Stimulated activated CD4-positive, alpha-beta T cell treated with anti-CD3 and anti-CD28 coated beads, Interleukin-1b, Interleukin-23, amount 100 ng/mL, for 24 hours (primary cell): ENCODE measurements at places on chromosomes 3 and 15.

GRCh38 chr3:180961087-180961486 lies 28.4 kb downstream of the DNAJC19 start:
- DNase-seq: no peak

GRCh38 chr15:63449731-63450130 lies 54.7 kb upstream of the USP3 start:
- no peak for DNase-seq

GRCh38 chr3:109089265-109089664 lies 28.7 kb downstream of the MORC1 start:
- DNase-seq: no peak

DNA sequence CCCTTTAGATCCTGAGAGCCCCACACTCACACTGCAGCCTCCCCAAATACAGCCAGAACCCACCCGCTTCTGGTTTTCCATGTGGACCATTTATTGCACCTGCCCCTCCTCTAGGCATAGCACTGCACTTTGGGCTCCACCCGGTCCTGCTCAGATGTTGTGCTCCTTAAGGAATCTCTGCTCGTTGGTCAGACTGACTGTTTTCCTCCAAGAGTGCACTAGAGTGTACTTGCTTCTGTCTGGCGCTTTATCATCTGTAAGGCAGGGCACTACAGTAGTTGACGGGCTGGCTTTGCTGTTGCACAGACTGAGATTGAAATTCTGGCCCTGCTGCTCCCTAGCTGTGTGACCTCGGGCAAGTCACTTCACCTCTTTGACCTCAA lies 124.1 kb downstream of the CACNA1D start:
- DNase-seq: no peak

- no peak for DNase-seq
Observed at GRCh38 chr3:23552506-23552905, 253.2 kb upstream of the UBE2E1 start.

- no peak for DNase-seq
Observed at GRCh38 chr15:66014022-66014421, 144.7 kb downstream of the RAB11A start.

DNA sequence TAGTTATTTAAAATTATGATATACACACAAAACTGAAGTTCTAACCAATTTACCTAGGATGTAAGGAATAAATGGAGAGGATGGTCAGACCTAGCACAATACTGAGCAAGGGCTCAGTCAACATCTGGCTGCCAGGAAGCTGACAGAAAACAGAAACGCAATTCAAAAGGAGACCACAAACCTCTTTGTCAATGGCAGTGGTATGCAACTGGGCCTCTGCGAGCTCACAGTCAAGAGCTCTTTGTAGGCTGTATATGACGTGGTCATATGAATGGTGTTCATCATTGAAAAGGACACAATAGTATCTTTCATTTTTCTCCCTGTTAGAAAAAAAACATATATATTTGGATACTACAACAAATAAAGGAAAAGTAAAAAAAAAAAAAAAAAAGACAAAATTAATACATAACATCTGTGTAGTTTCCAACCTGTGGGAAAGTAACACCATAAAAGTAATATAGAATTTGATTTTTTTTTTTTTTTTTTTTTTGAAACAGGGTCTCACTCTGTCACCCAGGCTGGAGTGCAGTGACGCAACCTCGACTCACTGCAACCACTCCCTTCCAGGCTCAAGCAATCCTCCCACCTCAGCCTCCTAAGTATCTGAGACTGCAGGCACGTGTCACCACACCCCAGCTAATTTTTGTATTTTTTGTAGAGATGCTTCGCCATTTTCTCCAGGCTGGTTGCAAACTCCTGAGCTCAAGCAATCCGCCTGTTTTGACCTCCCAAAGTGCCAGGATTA lies 37.9 kb downstream of the UBR1 start:
- no peak for DNase-seq

GRCh38 chr3:170953736-170954135 lies 45.3 kb upstream of the EIF5A2 start:
- no peak for DNase-seq

DNA sequence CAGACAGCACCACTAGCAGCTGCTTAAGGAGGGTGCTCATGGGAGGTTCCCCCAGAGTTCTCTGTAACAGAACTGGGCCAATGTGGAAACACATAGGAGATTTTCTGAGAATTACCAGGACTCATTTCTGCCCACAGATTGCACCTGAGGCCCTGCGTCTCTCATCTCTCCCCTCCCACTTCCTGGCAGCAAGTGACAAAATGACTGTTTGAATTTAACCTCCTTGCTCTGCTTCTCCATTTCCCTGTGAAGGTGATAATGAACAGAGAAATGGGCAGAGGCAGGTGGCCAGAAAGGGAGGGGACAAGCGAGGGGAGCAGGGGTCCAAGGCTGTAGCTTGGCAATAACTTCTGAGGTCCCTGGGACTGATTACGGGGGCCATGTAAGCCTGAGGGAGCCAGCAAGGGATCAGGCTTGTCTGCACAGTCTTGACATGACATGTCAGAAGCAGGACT lies 8.0 kb downstream of the EPHB1 start:
- no peak for DNase-seq

- no peak for DNase-seq
Observed at GRCh38 chr3:43855674-43856299, 165.0 kb downstream of the ABHD5 start.

DNA sequence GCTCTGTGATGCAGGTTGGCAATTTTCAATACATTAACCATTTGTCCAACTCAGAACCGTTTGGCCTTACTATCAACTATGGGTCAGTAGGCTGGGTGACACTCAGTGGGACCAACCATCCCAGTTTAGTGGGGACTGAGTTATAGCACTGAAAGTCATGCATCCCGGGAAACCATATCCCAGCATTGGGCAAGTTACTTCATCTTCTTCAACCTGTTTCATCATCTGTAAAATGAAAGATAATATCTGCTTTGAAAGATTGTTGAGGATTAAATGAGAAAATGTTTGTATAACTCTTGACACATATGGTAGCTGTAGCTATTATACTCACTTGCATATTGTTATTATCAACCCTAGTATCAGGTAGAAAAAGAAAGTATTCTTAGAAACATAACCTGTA lies 11.9 kb downstream of the RAB27A start:
- no peak for DNase-seq

- DNase-seq: no peak
Observed at GRCh38 chr3:120203016-120203415, 82.0 kb downstream of the GPR156 start.

GRCh38 chr3:86801066-86801465 lies 189.9 kb downstream of the VGLL3 start:
- no peak for DNase-seq

GRCh38 chr3:66098436-66098835 lies 59.7 kb upstream of the MAGI1 start:
- no peak for DNase-seq

DNA sequence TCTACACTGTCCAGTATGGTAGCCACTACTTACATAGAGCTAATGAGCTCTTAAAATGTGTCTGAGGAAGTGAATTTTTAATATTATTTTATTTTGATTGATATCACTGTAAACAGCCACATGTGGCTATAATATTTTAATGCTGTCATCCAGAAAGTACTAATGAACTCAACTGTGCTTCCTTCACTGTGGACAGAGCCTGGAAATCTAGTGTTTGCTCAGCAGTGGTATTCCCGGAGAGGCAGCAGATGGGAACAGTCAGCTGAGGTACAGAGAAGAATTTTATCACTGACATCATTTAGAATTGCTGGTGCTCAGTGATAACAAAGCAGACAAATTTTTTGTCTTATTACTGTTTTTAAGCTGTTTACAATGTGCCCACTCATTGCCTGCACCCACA lies 68.7 kb upstream of the ACP3 start:
- DNase-seq: no peak

DNA sequence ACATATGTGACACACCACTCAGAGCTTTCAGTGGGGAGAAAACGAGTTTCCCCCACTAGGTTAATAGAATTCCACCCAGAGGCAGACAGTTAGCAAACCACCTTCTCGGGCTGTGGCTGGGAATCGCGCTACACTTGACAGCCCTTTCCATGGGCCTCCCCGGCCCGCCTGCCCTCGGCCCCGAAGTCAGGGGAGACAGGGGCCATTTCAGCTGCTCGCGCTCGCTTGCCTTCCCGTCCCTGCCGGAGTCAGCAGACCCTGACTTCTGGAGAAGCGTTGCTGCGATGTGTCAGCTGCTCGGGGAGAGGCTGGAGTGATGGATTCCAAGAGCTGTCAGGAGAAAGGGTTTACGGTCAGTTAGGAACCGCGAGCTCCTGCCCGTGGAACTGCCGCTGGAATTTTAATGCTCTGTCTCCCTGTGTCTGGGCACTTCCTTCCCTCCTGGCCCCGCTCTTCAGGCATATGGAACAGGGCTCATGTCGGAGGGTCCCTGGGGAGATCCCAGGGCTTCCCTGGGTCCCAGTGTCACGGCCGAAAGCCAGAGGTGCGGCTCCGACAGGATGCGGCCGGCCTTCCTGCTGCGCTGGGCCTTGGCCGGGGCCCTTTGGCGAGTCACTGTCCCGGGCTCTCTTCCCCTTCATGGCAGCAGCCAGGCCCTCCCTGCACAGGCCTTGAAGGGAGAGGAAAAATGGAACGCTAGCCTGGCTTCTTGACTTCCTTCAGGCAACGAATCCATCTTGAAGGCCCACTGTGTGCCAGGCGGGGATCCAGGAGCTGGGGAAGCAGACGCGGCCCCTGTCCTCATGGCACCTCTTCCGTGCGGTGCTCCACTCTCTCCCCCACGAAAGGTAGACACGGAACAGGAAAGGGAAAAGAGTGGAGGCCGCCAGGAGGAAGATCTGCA lies 38.4 kb upstream of the VPS8 start:
- DNase-seq: no peak

DNA sequence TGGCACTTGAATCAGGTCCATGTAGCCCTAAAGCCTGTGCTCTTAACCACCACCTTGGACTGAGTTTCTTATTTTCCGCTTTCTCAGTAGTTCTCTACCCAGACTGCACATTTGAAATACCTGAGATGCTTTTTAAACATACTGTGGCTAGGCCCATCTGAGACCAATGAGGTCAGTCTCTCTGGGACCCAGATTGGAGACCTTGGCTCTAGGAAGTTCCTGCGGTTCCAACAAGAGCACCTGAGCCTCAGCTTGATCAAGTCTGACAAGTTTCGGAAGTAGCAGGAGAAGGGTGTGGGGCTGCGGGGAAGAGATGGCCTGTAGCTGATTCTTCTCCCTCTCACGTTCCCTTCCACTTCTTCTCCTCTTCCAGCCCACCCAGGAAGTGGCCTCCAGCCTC lies 11.5 kb upstream of the TSEN2 start:
- no peak for DNase-seq

- DNase-seq: no peak
Observed at GRCh38 chr3:154316974-154317767, 7.1 kb downstream of the DHX36 start.

- DNase-seq: no peak
Observed at GRCh38 chr3:170768334-170768801, 101.6 kb downstream of the RPL22L1 start.

DNA sequence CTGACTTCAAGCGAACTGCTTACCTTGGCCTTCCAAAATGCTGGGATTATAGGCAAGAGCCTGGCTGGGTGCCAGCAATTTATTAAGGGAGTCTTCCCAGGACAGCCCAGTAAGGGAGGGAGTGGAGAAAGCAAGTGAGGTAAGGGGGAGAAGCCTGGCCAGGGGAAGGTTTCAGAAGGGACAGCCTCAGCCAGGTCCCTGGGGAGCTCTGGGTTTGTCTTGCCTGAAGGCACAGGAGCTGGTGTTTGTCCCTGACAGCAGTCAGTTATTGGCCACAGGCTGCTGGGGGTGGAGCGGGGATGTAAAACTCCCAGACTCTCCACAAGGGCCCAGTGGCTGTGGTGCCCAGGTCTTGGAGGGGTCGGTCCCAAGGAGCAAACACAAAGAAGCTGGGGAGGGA lies 33.0 kb upstream of the CDCP1 start:
- DNase-seq: no peak

- DNase-seq: no peak
Observed at GRCh38 chr3:193743702-193744047, 150.7 kb downstream of the OPA1 start.
